ENCODE measurements at places on chromosomes 4 and X.

DNA sequence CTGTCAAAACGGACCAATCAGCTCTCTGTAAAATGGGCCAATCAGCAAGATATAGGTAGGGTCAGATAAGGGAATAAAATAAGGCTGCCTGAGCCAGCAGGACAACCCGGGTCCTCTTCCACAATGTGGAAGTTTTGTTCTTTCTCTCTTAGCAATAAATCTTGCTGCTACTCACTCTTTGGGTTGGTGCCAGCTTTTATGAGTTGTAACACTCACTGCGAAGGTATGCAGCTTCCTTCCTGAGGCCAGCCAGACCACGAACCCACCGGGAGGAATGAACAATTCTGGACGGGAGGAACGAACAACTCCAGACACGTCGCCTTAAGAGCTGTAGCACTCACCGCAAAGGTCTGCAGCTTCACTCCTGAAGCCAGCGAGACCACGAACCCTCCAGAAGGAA is 287.8 kb downstream of the RAPGEF2 start:
- DNase-seq, result no peak

GRCh38 chrX:94123062-94123461 is 449.1 kb downstream of the FAM133A start:
- no peak for DNase-seq

GRCh38 chr4:184728858-184729257 is 5.0 kb downstream of the CENPU start:
- no peak for DNase-seq

- no peak for DNase-seq
Measured at GRCh38 chr4:2289955-2290333, 28.0 kb upstream of the MXD4 start.

- DNase-seq, result no peak
Measured at GRCh38 chrX:13380211-13380610, 60.4 kb upstream of the ATXN3L start.

Data from GM13977 (cell line).